ENCODE measurements at places on chromosomes 12 and 14.

- DNase-seq, result no peak
These were observed 77.7 kb downstream of the LGR5 start for GRCh38 chr12:71517145-71517846.

DNA sequence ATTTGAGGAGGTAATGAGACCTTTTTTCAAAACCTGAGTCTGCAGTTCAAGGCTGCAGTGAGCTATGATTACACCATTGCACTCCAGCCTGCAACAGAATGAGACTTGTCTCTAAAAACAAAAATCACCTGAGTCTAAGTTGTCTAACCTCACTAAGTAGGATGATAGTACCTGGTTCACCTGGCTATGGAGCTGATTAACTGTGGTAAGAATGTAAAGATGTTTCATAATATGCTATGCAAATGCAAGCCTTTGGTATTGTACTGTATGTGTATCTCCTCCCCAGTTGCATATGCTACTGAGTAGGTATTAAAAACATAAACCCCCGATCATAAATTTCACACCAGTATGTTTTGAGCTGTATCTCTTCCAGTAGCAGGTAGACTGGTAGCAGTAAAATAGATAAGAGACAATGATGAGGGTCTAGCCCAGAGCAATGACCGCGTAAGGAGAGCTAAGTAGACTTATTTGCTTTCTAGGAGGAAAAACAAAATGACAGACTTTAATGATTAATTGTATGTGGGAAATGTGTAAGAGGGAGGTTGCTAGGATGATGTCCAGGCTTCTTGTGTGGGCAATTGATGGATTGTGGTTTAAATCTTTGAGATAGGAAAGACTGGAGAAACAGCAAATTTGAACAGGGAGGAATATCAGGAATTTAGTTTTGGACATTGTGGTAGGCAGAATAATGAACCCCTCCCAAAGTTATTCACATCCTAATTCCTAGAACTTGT, 41.6 kb upstream of the EGLN3 start:
- no peak for DNase-seq

DNA sequence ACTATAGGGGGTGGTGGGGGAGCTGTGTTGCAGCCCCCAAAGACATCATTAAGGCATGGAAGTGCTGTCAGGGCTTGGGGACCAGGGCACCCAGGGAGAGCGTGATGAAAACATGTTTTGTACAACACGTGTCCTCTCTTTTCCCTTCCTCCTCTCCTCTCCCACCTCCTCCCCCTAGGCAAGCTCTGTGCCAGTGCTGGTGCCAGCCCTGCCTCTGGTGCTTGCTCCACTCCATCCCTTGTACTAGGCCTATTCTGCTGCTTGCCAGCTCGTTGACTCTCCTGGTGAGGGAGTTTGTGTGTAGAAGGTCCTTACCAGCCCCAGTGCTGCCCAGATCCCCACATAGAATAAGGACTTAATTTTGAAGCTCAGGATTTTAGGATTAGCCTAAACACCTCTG, 3.2 kb upstream of the RARG start:
- no peak for DNase-seq

- no peak for DNase-seq
These were observed 456.8 kb downstream of the MED13L start for GRCh38 chr12:115820656-115821055.

DNA sequence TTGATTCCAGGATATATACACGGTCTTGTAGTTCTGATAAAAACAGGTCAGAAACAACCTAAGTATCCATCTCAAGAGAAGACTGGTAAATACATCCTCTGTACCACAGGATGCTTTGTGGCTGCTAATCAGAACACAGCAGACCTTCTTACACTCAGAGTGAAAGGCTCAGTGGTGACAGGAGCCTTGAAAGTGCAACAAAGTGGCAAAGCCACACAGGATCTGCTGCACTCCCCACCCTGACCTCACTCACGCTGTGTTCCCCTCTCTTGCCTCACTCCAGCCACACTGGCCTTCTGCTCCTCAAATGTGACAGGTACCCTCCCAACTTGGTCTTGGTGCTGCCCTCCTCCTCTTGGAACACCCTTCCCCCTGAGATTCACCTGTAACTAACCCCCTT, 98.1 kb upstream of the GRIP1 start:
- peak; percentile 3 for DNase-seq

DNA sequence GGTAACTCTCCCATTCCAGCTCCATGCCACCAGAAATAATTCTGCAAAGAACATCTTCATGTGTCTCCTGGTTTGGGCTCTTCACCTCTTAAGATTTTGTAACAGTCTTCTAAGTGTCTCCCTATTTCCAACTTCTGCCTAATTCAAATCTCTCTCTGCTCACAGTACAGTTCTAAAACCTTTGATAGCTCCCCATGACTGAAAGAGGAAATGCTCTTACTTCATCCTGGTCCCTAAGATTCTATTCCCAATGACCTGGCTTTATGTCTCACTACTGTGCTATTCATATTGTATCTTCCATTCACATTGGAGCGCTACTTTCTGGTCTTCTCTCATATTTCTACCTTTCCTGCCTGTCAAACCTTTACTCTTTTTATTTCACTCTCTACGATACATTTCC, 1.6 kb downstream of the AMN1 start:
- no peak for DNase-seq

DNA sequence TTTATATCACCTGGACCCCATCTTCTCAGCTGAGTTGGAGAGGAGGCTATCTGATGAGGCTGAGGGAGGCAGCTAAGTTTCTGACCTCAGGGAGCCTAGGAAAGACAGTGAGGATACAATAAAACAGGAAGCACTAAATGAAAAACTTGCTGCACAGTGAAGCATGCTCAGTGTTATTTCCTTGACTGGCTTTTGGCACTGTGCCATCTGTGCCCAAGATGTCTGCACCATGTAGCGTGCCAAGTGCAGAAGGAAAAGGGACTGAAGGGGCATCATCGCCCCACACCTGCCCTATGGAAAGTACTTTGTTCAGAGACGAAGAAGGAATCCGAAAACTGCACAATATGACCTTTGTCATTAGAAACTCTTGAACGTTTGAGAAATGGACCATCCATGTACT, 102.7 kb downstream of the ANO4 start:
- no peak for DNase-seq

GRCh38 chr14:55073856-55074255, 22.4 kb downstream of the MAPK1IP1L start:
- DNase-seq, result no peak

DNA sequence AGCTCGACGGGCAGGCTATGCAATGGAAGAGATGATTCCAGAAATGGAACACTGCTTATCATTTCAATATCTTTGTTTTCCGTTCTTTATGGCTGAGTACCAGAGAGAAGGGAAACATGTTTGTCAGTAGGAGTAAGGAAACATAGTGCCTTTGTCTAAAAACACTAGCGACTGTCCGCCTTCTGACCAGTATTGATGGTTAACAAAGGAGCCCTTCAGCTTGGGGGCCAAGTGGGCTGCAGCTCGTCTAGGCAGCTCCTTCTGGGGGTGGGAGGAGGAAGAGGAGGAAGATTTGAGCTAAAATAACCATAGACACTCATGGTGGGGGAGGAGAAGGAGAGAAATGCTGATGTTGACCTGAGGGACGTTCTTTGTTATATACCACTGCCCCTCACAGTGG, 15.0 kb downstream of the COQ5 start:
- DNase-seq, result no peak

DNA sequence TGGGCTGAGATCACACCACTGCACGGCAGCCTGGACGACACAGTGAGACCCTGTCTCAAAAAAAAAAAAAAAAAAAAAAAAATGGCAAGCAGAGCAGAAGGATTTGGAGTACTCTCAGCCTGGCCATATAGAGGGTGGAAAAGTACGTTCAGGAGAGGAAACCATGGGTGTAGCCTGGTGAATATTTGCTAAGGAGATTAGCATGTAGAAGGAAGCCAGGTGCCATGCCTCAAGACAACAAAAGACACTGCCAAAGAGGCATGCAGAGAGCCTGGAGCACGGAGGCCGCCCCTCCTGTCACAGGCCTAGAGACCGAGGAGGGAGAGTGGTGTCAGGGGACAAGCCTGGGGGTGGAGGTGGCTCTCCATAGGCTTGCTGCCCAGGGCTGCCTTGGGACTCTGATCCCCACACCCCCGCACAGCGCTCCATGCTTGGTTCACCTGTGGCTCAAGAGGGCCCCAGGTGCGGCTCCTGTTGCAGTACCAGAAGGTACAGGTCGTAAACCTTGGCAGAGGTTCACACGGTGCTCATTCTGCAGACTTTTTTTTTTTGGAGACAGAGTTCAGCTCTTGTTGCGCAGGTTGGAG, 27.9 kb upstream of the DEGS2 start:
- no peak for DNase-seq

DNA sequence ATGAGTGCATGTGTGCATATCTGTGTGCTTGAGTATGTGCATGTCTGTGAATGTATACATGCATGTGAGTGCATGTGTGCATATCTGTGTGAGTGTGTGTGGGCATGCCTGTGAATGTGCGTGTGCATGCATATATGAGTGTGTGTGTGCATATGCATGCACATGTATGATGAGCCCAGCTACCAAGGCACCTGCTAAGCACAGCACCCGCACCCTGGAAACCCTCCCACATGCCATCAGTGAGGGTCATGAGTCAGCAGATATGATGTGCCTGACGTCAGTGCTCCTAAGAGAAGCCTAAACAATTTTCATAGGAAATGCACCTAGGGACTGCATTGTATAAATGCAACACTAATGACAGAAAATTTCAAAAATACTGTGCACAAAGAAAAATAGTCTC, 151.1 kb downstream of the KIF26A start:
- no peak for DNase-seq

- no peak for DNase-seq
These were observed 32.0 kb upstream of the LRRK2 start for GRCh38 chr12:40192704-40193255.

DNA sequence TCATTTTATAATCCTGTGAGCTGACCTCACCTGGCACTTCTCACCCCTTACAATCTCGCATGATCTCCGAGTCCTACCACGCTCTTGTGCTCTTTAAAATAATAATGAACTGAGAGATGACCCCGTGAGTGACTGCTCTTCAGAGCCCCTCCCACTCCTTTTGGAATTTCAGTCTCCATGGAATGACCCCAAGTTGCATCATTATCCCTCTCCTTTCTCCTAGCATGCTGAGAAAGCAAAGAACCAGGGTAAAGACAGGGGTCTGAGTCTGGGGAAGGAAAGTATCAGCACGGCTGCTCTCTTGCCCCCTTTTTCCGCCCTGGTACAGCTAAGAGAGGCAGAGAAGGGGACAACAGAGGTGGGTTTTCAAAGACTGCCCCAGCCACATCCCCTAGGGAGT, 178.3 kb upstream of the PLEKHA5 start:
- no peak for DNase-seq

DNA sequence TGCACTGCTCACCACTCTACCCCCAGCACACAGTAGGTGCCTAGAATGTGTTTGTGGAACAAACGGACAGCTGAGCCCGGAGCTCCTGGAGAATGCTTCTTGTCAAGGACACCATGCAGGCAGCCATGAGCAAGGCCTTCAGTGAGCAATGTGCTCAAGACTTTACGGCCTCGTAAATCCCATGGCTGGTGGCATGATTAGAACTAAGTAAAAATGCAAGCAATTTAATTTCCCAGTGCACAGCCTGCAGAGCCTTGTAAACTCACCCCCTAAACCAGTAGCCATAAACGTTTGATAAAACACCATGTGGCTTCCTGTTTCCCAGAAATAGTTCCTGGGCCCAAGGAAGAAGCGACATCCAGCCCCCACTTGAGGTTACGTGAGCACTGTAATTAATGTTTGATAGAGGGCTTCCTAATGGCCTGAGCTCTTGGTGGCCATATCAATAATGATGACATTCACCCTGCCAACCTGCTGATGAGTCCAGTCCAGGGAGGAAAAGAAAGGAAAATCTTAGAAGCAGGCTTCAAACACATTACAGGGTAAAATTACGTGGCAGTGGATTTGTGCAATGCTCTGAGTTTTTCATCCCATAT, 36.4 kb upstream of the FICD start:
- no peak for DNase-seq

- DNase-seq, result no peak
These were observed 15.6 kb upstream of the KERA start for GRCh38 chr12:91073426-91073825.

DNA sequence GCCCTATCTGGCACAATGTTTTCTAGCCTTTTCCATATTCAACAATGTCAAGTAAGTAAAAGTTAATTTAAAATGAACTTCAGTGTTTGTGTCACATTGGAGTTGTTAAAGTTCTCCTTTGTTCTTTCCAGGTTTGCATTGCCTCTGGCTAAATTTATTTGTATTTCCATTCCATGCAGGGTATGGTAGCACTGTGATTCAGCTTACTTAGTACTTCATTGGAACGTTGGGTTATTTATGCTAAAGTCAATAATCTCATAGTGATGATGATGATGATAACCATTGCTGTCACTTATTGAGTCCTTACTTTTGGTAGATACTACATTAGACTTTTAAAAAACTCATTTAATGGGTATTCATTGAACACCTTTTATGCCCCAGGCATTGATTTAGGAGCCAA, 286.9 kb downstream of the RAD51B start:
- no peak for DNase-seq

DNA sequence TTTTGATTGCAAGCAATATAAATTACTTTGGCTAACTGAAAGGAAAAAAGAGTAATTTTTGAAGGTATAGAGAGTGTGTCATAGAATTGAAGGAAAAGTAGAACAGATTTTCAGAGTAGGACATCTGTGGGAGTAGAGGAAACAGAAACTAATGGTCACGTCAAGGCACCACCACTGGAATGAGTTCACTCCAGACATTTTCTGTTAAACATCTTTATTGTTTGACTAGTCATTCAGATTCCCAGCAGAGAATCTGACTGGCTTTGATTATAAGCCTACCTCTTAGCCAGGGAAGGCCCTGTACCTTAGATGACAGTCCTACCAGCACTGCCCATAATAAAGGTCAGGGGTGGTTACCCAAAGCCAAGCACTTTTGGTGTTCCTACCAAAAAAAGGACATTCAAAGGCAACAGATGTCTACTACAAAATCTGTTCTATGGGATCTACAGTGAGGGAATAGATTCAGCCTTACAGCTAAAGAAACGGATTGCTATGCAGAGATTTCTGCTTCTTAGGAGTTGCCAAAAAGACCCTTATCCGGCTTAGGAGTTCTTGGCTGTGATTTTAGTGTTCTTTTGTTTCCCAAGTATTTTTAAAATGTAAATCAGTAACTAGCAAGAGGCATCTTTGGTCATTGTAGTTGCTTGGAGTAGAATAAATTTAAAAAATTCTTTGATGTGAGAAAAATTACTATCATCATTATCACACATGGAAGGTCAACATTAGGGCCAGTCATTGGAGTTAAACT, 410.8 kb downstream of the RAD51B start:
- no peak for DNase-seq
